ENCODE measurements at places on chromosomes 16 and 17.

- no peak for DNase-seq
These were observed 12.2 kb upstream of the ROGDI start for GRCh38 chr16:4814542-4815173.

- no peak for DNase-seq
These were observed 69.4 kb upstream of the NKD1 start for GRCh38 chr16:50478773-50479149.

GRCh38 chr16:65749506-65749905 lies 617.0 kb upstream of the CDH5 start:
- peak; percentile 5 for DNase-seq

- DNase-seq: no peak
These were observed 78.9 kb downstream of the DNAH3 start for GRCh38 chr16:21071741-21072140.

- no peak for DNase-seq
These were observed 1.2 kb upstream of the TCAP start for GRCh38 chr17:39663688-39664580.

DNA sequence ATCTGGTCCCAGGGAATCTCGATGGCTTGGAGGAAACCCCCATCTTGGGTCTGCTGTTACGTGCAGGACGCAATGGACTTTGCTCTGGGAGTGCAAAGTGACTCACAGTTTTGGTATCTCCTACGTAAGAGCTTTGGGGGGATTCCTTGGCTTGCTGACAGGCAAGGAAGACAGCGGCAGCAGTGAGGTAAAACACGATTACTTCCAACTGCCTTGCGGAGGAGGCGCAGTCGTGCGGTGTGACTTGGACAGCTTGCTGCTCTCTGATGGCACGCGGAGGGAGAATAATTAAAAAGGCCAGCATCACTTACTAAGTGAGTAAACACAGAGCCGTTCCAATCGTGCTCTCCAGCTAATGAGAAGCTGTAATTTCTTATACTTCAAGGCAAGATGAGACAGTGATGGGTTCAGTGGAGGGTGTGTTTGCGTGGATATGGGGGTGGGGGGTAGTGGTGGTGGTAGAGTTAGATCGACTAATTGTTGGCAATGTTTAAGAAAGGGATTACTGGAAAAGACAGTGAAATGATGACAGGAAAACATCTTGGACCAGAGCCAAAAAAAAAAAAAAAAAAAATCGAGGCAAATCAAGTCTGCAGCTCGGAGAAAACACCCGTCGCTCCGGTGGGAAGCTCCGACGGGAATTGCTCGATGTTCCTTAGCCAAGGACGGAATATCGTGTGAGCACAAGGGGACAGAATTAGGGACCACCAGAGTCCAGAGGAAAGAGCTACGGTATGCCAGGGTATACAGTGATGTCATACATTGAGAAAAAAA lies 184.8 kb upstream of the ZFHX3 start:
- no peak for DNase-seq
